ENCODE measurements at places on chromosomes 4 and X.

DNA sequence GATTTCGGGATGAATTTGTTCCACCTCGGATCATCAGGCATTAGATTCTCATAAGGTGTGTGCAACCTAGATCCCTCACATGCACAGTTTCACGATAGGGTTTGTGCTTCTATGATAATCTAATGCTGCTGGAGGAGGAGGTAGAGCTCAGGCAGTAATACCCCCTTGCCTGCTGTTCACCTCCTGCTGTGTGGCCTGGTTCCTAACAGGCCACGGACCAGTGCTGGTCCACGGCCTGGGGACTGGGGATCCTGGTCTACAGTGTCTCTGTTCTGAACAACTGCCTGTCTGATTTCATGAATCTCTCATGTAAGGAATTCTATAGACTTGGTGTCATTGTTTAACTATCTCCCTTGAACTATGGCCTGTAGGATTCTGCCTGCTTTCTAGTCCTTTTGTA is 269.9 kb downstream of the SPRY1 start:
- DNase-seq: no peak

DNA sequence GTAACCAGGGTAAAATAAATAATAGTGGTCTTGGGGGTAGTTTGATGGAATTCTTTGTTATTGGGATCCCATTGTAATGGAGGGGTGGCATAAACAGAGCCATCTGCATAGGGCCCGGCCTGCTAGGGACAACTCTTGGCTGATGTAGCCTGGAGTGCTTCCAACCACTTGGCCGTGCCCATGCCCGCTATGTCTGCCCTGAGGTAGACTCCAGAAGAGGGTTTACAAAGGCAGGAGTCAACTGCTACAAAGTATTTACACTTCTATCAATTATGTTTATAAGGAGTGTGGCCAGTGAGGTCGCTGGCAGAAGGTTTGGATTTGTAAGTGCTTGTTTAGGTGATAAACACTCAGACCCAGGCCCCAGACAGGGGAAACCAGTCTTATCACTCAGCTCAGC is 8.1 kb downstream of the RASL11B start:
- DNase-seq: no peak

DNA sequence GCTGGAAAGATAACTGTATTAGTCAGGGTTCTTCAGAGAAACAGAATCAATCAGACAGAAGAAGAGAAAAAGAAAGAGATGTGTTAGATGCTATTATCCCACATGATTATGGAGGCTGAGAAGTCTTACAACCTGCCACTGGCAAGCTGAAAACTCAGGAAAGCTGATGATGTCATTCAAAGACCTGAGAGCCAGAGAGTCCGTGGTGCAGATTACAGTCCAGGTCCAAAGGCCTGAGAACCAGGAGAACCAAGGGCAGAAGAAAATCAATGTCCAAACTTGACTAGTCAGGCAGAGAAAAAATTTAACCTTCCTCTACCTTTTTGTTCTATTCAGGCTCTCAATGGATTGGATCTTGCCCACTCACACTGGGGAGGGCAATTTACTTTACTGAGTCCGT is 172.5 kb downstream of the QDPR start:
- DNase-seq: no peak

GRCh38 chr4:109295081-109295480 is 7.4 kb downstream of the COL25A1 start:
- no peak for DNase-seq

- DNase-seq: no peak
These were observed 97.4 kb upstream of the MYOZ2 start for GRCh38 chr4:119038116-119038841.

DNA sequence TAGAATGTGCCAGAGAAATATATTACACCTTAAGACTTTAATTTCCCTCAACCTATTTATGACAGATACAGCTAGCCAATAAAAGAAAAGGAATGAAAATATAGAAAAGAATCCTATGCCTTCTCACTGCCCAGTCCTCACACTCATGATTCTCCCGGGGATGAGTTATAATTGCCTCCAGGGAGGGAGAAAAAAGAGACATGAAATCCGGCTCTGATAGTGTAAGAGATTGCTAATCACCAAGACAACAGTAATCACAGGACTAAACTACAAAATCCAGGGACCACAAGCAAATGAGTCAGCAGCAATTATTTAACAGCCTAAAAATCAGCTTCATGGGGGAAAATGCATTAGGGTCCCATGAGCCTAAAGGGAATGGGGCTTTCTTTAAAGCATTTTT is 95.9 kb upstream of the DUSP21 start:
- no peak for DNase-seq

- DNase-seq: no peak
These were observed 157.7 kb downstream of the SMIM20 start for GRCh38 chr4:26071688-26072087.

- DNase-seq: no peak
These were observed 16.6 kb downstream of the DCK start for GRCh38 chr4:71009890-71010588.

DNA sequence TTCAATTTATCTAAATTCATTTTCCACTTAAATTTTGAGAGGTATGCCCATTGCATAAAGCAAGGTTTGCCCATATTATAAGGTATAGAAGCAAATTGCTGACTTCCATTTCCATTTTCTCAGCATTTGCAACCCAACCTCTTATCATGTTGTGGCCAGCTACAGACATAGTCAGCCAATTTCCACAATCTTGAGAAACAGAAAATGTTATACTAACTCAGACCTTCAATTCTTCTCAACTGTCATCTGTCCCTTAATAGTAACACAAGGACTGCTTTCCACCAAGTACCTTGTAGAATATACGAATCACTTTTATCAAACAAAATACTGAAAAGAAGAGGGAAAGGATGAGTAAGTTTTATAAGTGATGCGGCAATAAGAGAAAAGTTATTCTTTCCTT is 11.2 kb upstream of the GRIA3 start:
- DNase-seq: no peak

DNA sequence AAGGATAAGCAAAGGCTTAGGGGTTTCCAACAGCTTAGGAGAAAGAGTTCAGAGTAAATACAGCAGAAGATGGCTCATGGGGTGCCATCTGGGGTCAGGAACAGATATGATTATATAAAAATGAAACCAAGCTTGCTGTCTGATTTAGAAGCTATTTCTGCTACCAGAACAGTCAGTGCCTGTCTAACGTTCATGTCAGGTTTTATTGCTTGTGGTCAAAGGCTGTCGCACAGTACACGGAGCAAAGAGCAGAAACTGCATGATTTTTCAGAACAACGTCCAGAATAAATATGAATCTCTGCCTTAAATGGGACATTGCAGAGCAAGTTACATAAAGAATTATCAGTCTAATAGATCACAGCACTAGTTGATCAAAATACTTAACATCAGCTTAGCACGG is 17.4 kb downstream of the CETN2 start:
- DNase-seq: no peak

DNA sequence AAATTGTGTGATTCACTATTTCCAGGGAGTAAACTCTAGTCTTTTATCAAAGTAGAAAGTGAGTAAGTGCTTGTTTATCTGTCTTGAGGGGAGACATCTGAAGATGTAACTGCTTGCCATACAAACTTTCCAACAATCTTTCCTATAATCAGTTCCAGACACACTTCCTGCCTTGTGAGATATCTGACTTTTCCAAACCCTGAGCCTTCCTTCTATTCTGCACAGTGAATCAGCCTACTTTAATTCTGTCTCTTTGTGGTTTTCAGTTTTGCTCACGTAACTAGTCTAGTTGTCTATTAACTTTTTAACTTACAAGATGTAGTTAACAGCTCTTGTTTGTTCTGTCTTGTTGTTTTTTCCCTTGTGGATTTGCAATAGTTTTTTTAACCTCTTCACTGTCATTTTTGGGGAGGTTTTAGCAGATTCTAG is 947.8 kb downstream of the C4orf33 start:
- no peak for DNase-seq

DNA sequence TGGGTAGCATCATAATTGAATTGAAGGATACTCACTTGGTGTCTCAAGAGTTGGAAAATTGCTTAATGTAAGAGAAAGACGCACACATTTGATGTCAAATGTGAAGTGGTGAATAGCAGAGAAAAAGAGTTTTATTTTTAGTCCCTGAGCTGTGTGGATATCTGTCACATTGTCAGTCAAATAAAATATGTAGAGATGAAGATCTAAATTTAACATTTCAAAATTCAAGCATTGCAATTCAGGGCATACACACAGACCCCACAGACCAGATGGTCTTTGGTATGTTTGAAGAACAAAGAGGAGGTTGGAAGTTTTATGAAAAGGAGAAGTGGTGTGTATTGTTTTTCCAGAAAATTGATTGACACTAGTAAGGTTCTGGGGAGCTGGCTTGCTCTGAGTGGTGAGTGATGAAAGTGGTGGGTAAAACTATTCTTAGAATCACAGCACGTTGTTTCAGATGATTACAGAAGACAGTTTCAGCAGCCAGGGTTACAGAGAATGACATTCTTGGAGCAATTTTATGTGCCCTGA is 44.9 kb upstream of the BBS12 start:
- no peak for DNase-seq

DNA sequence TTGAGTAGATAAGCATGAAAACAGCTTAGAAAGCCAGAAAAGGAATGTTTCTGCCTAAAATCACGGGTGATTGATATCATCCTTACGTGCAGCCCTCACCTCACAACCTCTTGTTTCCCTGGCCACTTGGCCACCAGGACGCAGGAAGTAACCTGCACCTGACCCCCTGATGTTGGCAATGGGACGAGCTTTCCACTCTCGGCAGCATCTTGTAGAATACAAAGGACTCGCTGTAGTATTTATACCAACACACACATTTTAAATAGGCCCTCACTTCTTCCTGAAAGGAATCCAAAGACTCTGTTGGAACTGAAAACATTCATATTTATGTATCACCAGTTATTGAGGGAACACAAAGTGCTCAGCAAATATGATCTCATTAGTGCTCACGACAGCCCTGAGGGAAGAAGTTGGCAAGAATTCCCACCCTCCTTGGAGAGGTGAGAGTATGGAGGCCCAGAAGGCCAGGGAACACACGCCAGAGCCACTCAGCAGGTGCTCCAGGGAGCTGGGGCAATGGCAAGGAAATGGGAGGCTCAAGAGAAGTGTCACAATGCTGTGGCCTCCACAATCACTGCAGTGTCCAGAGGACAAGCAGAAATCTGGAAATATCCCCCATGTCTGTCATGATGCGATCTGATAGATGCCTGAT is 103.3 kb upstream of the KIT start:
- no peak for DNase-seq

DNA sequence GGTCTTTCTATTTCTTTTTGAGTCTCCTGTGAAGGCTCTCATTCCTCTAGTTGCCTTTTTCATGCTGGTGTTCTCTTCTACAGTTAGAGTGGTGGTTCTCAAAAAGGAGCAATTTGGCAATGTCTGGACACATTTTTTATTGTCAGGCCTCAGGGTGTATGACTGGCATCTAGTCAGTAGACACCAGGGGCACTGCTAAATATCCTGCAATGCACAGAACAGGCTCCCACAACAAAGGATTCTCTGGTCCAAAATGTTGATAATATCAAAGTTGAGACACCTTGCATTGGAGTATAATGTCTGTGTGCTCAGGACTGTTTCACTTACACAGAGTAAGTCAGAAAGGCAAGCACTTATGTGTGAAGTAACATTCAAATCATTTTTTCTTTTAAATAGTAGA is 1360.7 kb downstream of the ADGRL3 start:
- no peak for DNase-seq

Measured in GM12891 (cell line).